ENCODE measurements at places on chromosomes 5 and 9.
A peak's percentile ranks its signal among the peaks of the same experiment; 100 is the strongest.

- DNase-seq, result no peak
- H3K27ac ChIP-seq, result no peak overlapping the region
Measured at GRCh38 chr5:14123974-14124482, 19.1 kb upstream of the TRIO start.

DNA sequence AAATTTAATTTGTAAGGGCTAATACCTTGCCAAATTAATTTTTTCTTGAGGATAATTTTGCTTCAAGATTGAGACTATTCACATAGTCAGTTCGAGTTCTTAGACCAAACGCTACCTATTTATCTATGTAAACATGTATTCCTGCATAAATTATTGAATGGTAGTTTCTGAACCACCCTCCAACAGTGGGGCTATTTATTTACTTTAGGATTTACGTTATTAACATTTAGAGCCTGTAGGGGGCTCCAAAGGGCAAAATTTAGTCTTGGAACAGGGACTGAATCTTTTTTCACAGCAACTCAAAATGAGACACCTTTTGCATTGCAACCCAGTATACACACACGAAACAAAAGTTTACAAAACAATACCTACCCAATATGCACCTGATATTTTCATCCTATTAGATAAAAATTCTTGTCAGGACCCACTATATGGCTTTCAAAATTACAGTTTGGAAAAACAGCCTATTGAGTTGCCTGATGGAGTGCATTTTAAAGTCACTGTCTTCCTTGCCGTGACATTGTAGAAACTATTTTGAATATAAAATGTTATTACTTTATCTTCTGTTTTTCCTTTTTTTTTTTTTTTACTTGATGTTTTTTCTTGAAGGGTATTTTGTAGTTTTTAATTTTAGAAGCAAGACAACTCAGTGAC, 47.1 kb upstream of the POU4F3 start:
- no peaks in the 10 kb centered on the region for H3K36me3 ChIP-seq
- H3K27ac ChIP-seq, result no peak overlapping the region
- H3K27me3 ChIP-seq, result no peaks in the 10 kb centered on the region

DNA sequence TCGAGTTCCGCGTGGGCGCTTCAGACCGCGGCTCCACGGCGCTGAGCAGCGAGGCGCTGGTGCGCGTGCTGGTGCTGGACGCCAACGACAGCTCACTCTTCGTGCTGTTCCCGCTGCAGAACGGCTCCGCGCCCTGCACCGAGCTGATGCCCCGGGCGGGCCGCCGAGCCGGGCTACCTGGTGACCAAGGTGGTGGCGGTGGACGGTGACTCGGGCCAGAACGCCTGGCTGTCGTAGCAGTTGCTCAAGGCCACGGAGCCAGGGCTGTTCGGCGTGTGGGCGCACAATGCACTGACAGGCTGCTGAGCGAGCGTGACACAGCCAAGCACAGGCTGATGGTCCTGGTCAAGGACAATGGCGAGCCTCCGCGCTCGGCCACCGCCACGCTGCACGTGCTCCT, 3.7 kb upstream of the PCDHB15 start:
- no peaks in the 10 kb centered on the region for H3K36me3 ChIP-seq
- H3K4me3 ChIP-seq, result no peak overlapping the region
- no peaks in the 10 kb centered on the region for H3K27me3 ChIP-seq
- DNase-seq, result no peak
- H3K27ac ChIP-seq, result no peak overlapping the region

DNA sequence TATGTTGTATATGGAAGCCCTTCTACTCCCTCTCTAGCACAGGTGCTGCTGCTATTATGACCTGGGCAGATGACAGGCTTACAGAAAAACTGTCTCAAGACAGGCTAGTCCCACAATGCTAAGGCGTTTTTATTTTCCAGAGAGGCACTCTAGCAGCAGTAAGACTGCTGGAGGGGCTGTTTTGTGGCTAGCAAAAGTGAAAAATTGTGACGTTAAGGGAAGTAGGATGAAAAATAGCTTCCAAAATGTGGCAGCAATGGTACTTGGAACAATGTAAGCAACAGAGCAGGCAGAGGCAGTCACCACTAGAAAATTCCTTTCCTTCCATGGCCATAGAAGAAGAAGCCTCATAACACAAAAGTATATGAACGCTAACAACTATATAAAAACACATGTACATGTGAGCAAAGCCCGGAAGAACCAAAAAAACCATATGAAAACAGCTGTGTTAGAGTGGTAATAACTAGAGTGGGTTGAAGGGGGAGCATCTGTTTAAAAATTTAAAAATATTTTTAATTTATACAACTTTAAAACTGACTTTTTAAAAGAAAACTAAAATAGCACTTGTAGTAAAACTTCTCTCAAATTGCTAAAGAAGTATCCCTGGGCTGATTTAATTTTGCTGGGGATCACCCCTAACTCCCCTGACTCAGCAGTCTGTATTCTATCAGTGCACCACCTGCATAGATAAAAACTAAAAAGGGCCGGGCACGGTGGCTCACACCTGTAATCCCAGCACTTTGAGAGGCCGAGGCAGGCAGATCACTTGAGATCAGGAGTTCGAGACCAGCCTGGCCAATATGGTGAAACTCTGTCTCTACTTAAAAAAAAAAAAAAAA, 30.6 kb downstream of the CLINT1 start:
- H3K27ac ChIP-seq, result no peak overlapping the region
- no peak overlapping the region for H3K4me3 ChIP-seq
- no peak for DNase-seq
- H3K4me1 ChIP-seq, result peaks cover 3% of the 10 kb centered on the region

- H3K27me3 ChIP-seq, result no peaks in the 10 kb centered on the region
- DNase-seq, result no peak
- no peak overlapping the region for H3K4me3 ChIP-seq
- no peak overlapping the region for H3K27ac ChIP-seq
Measured at GRCh38 chr5:367358-368130, 46.0 kb downstream of the AHRR start.

- H3K36me3 ChIP-seq, result no peaks in the 10 kb centered on the region
- H3K4me1 ChIP-seq, result no peaks in the 10 kb centered on the region
- H3K27ac ChIP-seq, result no peak overlapping the region
- H3K27me3 ChIP-seq, result no peaks in the 10 kb centered on the region
Measured at GRCh38 chr9:73683862-73684591, 532.4 kb downstream of the ANXA1 start.

- no peaks in the 10 kb centered on the region for H3K27me3 ChIP-seq
- H3K27ac ChIP-seq, result peak overlapping the region; percentile 56
- peaks cover 21% of the 10 kb centered on the region for H3K4me1 ChIP-seq
- DNase-seq, result no peak
- H3K4me3 ChIP-seq, result no peak overlapping the region
- H3K36me3 ChIP-seq, result no peaks in the 10 kb centered on the region
Measured at GRCh38 chr5:40405230-40405629, 274.5 kb upstream of the PTGER4 start.

DNA sequence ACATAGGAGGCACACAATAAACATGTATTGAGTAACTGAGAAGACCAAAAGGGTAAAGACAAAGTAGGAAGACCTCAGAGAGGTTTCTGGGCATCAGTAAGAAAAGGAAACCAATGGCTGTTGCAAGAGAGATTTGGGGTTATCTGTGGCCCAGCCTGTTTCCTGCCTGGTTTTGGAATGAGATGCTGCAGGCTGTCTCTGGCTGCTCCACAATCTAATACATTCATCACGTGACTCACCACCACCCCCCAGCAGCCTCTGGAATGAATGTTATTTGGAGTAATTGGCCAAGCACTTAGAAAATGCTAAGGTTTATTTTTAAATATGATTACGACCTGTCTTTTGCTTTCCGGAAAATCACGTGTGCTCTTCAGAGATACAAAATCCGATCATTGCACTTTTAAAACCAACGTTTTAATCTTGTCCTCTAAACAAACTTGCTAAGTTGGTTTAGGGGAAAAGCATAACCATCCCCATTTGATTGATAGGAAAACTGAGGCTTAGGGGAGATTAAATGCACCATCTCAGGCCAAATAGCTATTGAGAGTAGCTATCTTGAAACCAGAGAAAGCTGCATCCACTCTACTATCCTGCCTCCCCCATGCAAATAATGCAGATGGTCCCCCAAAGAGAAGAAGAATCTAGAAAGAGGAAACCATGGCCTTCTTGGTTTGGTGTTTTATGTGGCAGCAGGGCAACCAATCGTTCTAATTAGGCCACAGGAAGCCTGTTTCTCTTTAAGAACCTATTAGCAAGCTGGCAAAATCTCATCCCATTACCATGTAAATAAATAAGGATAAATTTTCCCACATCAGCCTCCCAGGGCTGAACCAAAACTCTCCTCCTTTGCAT, 151.8 kb upstream of the ADRA1B start:
- no peaks in the 10 kb centered on the region for H3K36me3 ChIP-seq
- no peaks in the 10 kb centered on the region for H3K27me3 ChIP-seq
- DNase-seq, result no peak
- no peak overlapping the region for H3K4me3 ChIP-seq
- no peaks in the 10 kb centered on the region for H3K4me1 ChIP-seq

- H3K27me3 ChIP-seq, result no peaks in the 10 kb centered on the region
- H3K4me3 ChIP-seq, result no peak overlapping the region
- DNase-seq, result no peak
- H3K4me1 ChIP-seq, result no peaks in the 10 kb centered on the region
Measured at GRCh38 chr9:104553261-104553660, 15.7 kb upstream of the OR13C8 start.

- no peaks in the 10 kb centered on the region for H3K4me1 ChIP-seq
- H3K4me3 ChIP-seq, result no peak overlapping the region
- no peaks in the 10 kb centered on the region for H3K36me3 ChIP-seq
Measured at GRCh38 chr5:147075187-147075586, 159.6 kb upstream of the STK32A start.

DNA sequence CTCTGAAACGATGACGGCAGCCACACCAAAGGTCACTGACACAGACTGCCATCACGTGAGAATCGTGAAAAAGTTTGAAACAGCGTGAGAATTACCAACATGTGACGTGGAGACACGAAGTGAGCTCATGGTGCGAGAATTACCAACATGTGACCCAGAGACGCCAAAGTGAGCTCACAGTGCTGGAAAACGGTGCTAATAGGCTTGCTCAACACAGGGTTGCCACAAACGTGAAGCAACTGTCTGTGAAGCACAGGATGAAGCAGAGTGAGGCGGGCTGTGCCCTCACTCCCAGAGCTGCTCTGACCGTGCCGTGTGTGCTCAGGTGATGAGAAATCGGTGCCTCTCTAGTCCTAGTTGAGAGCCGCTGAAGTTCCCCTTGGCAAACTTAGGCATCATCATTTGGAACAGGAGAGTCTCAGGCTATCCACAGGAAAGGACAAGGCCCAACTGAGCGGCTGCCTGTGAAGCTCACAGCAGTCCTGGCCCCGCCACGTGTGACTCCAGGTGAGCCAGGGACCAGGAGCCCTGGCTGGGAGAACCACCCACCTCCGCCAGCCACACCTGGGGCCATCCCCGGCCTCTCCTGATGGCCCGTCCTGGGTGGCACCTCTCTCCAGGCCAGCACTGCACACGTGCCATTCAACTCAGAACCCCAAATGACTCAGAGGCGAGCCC, 29.8 kb upstream of the SLC6A3 start:
- H3K4me3 ChIP-seq, result no peak overlapping the region
- H3K36me3 ChIP-seq, result no peaks in the 10 kb centered on the region
- H3K4me1 ChIP-seq, result no peaks in the 10 kb centered on the region
- H3K27me3 ChIP-seq, result no peaks in the 10 kb centered on the region

GRCh38 chr5:179393078-179393477, 47.8 kb upstream of the ADAMTS2 start:
- no peak for DNase-seq
- H3K4me3 ChIP-seq, result no peak overlapping the region
- H3K27ac ChIP-seq, result no peak overlapping the region
- no peaks in the 10 kb centered on the region for H3K4me1 ChIP-seq
- H3K36me3 ChIP-seq, result no peaks in the 10 kb centered on the region
- no peaks in the 10 kb centered on the region for H3K27me3 ChIP-seq

DNA sequence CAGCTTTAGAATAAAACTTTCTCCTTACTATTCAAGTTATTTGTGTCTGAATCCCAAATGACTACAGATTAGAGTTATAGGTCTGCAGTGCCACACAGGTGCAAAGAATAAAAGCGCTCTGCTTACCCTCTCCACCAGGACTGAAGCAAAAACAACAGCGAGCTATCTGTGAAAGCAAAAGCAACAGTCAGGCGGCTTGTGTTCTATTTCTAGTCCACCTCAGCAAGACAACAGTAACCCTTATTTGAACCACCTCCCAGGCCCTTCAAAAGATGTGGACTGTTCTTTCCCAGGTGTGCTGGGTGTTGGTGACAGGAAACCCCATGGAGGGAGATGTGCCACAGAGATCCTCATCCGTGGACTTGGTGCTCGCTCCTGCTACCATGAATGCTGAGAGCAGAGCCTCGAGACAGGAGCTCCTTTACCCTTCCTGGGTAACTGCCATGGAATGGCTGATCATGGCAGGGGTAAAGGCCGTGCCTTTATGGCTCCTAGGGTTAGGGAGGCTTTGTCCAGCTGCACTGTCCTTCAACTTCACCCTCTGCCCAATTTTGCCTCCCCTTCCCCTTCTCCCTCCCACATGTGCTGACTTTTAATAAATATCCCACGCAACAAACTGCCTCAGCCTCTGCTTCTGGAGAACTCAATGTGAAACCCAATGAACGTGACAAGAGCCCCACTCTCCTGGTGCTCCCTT, 108.6 kb downstream of the SERINC5 start:
- DNase-seq, result no peak
- H3K27me3 ChIP-seq, result no peaks in the 10 kb centered on the region
- H3K4me1 ChIP-seq, result no peaks in the 10 kb centered on the region
- H3K4me3 ChIP-seq, result no peak overlapping the region
- H3K36me3 ChIP-seq, result peaks cover 2% of the 10 kb centered on the region
- no peak overlapping the region for H3K27ac ChIP-seq

DNA sequence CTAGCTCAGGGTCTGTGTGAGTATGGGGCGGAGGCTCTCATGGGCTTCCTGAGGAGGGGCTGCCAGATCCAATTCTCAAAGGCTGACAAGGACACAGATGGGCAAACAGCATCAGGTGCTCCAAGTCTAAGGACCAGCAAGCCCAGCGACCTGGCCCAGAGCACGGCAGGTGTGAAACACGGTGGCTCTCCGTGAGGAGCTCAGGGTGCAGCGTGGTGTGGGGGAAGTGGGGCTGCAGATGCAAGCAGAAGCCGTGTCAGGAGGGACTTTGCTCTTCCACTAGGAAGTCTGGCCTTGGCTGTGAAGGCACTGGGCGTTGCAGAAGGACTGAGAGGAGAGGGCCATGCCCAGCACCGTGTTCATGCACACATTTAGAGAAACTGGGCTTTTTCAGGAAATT, 420.0 kb downstream of the GADD45G start:
- DNase-seq, result peak; percentile 56
- no peaks in the 10 kb centered on the region for H3K4me1 ChIP-seq
- H3K27ac ChIP-seq, result peak overlapping the region; percentile 42
- H3K27me3 ChIP-seq, result no peaks in the 10 kb centered on the region
- H3K4me3 ChIP-seq, result no peak overlapping the region
- H3K36me3 ChIP-seq, result no peaks in the 10 kb centered on the region

Measured in Peyer's patch (tissue), 4 donors.